ENCODE measurements at places on chromosomes 11 and 22. TPM values are rescaled to one million over a fixed set of nuclear protein-coding genes. Genes with fewer than 3 reads are reported as not detected.

The WT1 gene
- under 0.01 TPM for total RNA-seq

DNA sequence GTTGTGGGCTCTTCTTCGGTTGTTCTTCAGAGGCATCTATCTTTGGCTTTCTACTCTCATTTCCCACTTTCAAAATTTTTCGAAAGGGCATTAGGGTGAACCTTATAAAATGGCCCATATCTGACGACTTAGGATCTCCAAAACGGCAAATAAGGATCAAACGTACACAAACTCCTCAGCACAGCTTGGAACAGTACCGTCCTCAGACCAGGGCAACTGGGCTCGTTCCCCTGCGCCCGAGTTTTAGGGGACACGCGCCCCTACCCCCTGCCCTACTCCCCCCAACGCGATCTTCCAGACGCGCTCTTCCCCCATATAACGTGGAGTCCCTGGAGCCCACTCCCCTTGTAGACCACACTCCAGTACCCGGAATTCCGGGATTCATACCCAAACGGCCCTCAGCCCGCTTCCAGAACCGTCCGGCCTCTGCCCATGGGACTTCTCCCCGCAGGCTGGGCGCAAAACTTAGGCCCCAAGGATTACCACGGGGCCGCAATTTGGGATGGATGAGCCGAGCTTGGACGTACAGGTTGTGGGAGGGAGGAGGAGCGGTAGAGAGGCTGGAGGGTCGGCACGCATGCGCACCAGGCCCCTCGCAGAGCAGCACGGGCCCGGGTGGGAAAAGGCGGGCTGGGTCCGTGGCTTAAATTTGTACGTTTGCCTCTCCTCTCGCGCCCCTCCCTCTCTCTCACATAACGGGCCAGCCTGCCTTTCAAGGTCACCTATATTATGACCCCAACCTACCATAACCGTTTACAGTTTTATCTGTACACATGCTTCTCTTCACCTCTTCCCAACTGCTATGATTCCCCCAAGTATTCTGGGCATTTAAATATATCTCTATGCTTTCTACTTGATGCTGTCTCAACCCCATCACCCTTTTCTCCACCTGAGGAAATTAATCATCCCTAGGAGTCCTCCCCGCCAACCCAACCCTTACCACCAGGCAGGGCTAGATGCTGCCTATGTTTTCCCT, 3.4 kb downstream of the CCDC89 start:
- peak; percentile 81 for DNase-seq

- no peak for DNase-seq
Observed at GRCh38 chr11:61151545-61152252, 9.5 kb downstream of the VPS37C start.

The KCNQ1OT1 gene
- 6.2 TPM for total RNA-seq

The API5 gene
- total RNA-seq, result 75.7 TPM

DNA sequence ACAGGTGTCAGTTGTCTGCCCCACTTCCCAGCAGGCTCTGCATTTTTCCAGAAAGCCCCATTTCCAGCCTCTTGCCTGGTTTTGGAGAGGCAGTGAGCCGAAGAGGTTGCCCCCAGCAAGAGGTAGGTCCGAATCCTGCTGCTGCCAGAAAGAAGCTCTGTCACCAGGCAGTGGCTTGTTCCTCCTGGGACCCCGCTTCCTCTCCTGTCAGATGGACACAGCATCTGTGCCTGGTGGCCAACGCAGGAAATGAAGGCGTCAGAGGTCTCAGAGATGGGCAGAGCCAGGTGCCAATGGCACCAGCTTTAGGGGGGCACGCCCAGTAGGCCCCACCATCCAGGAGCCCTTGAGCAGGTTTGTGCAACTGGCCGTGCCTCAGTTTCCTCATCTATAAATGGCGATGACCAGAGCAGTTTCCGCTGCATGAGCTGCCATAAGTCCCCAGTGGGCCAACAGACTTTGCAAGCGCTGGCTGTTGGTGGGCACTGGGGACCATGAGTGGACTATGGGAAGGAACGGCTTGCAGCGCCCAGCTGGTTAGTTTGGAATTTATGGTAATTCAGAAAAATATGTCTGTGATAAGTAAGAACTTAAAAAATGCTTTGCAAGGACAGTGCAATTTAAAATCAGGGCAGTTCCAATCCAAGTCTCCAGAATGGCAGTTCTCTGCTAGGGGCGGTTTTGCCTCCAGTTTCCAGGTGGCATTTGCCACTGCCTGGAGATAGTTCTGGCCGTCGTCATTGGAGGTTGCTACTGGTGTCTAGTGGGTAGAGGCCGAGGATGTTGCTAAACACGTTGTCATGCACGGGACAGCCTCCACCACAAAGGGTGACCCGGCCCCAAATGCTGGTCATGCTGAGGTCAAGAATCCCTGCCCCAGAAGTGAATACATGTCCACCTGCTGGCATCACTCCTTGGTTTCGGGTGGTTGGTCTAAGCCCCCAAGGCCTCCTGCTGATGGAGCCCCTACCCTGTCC, 2.3 kb upstream of the OSBPL5 start:
- DNase-seq, result peak; percentile 42

The DKK3 gene
- total RNA-seq, result 72.4 TPM

DNA sequence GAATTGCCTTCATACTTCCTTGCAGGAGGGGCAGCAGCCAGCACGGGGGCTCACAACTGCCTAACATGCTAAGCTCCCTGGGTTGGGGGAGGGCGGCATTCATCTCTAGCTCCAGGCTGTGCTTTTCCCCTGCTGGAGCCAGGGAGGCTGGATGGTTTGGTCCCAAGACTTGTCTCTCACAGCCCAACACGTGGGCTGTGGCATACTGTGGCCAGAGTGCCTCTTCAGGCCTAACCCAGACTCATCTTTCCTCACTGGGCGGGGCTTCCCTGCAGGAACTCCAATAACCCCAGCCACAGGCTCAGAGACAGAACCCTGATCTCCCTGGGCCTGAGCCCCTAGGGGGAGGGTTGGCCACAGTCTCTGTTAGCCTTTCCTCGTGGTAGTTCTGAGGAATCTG, 121.9 kb upstream of the PLET1 start:
- DNase-seq, result no peak

DNA sequence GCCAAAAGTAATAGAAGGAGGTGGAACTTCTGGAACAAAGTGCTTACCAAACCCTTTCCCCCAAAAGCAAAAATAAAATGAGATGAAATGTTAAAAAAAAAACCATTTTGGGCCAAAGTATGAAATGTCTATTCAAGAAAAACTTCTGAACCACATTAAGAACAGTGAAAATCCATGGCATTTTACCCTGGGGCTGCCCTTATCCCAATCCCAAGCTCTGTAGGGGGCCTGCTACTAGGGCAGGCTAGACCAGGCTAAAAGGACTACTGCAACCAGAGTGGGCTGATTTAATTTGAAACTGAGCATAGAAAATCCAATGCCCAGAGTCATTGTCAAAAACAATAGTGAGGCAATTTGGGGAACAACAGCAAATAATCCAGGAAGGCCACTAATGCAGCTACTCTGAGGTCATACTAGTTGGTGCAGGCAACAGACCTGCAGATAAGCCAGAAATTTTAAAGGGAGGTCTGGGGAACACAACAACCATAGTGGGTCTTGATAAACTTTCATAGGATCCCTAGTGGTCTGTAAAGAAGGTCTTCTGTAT, 99.4 kb downstream of the RELT start:
- no peak for DNase-seq

- peak; percentile 83 for DNase-seq
Observed at GRCh38 chr22:43833286-43834240, 21.5 kb upstream of the EFCAB6 start.

The SELENOH gene
- 58.9 TPM for total RNA-seq

Data from osteoblast (primary cell).